Stimulated activated CD4-positive, alpha-beta T cell treated with anti-CD3 and anti-CD28 coated beads, TNF-alpha, amount 100 ng/mL, for 1 hour (primary cell): ENCODE measurements at places on chromosomes 2 and 18.

DNA sequence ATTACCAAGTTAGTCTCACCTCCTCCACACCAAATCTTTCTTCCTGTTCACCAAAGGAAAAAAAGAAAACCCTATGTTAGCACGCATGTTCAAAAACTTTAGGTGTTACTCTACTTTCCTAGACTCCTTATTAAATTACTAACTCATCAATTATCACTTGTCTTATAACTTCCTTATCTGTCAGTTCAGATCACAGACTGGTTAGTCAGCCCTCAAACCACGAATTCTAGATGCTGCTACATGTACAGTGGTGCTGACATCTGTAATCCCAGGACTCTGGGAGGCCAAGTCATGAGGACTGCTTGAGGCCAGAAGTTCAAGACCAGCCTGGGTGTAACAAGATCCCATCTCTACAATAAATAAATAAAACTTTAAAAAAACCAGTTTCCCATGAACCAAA lies 3.5 kb downstream of the YWHAQ start:
- DNase-seq: no peak

DNA sequence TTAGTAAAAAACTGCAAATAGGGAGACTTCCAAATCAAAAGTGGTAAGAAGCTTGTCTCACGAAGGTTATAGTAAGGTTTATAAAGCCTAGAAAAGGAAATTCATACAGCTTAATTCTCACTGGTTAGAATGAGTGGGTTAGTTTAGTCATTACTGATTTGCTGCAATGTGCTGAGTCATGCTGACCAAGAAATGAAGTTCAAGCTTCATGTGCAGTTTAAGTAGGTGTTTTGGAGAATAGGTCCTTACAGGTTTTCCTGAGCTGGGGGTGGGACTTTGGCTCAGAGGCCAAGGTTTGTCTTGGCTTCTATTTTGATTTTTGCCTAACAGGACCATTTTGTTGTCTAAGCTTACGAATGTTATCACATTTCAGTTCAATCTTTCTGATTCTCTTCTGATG lies 15.1 kb downstream of the CLIP4 start:
- DNase-seq: no peak

- DNase-seq: no peak
These were observed 354.1 kb upstream of the ATP5MC3 start for GRCh38 chr2:175535631-175536030.

DNA sequence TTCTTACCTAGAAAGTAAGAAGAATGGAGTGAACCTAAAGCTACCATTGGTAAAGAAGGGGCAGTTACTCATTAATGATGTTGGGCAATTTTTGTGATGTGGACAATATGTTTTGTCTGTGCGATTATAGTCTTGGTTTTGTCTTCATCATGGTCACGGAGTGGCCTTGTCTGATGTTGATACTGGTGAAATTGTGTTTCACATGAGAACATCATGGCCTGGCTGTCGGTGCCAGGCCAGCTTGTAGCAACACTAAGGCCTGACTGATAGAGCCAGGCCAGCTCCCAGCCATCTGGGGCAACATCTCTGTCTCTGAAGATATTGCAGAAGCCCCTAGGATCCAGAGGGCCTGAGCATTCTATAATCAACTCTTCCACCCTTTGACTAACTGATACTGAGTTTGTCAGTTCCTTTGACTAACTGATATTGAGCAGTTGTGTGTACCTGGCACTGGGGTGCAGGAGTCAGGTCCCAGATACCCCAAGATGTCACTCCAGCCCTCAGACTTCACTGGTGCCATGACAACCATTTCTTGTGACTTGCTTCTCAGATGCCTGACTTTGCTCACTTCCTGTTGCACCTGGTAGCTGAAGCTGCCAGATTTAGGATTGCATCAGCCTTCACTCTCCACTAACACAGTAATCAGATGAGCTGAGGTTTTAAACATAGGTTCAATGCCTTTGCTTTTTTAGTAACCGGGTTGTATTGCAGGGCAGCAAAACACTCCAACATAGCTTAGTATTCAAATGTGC lies 62.5 kb downstream of the RPIA start:
- DNase-seq: no peak

DNA sequence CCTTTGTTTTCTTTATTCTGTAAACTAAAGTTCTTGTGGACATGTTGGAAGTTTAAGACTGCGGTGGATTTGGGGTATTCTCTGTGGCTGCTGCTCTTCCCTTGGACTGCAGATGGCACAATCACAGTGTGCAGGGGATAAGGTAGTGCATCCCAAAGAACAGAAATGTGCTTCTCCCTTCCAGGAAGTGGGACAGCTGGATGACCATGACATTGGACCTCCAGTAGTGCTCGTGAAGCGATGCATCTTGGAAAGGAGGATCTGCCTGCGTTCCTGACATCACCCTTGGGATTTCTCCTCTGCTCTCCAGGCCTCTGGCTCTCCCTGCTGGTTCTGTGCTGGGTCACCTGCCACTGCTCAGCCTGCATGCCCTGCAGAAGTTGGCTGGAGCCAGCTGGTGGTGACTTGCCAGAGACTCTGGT lies 109.9 kb downstream of the SLC4A3 start:
- DNase-seq: no peak

GRCh38 chr2:126864861-126865260 lies 33.8 kb upstream of the TEX51 start:
- no peak for DNase-seq

- DNase-seq: no peak
These were observed 125.7 kb downstream of the UXS1 start for GRCh38 chr2:106068451-106068850.
